Activated T-helper 9 cell treated with anti-CD3 and anti-CD28 coated beads, Interleukin-2, amount 50 U/mL, for 16 hours (primary cell): ENCODE measurements at places on chromosomes 16 and 17.
A peak's percentile ranks its signal among the peaks of the same experiment; 100 is the strongest.

DNA sequence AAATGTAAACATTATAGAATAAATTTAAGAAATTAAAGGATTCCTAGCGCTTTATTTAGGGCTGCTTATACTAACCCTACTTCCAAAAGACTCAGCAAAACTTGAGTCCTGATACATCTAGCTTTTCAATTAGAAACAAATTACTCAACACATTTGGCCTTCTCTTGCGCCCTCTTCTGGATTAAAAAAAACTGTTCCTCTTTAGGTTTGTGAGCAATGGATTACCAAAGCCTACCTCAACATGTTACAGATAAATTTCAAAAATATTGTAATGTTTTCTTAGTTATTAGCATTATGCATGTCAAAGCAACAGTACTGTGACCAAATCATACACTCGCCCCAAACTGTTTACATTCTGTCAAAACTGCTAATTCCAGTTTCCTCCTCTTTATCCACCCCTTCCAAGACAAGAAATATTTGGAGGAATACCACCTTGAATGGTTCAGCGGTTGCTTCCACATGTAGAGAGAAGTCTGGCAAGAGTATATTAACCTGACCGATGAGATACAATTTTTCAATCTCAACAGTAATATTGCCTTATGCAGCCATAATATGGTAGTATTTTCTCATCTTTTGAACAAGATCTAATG lies 2.7 kb downstream of the NUFIP2 start:
- no peak for DNase-seq

- no peak for DNase-seq
These were observed 102.8 kb downstream of the MAF start for GRCh38 chr16:79497606-79498350.

DNA sequence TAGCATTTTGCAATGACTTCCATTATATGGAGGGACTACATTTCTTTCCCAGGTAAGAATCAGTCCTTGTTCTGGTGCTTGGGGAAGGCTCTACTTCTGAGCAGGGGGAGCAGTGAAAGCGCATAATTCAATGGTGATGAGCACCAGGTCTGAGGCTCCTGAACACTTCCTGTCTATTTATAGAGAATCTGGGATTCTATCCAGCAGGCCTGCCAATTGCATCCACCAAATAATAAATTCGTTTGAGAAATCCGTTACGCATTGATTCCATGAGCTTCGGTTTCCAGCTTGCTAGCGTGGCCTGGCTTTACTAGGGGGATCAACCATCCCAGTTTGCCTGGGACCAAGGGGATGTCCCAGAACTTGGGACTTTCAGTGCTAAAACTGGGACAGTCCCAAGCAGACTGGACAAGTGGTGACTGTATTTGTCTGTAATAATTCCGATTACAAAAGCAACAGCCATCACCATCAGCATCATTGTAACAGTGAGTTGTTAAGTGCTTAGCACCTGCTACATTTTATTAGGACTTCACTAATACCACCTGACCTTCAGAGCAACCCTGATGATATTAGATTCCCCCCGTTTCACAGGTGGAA lies 349.9 kb downstream of the MAF start:
- no peak for DNase-seq

DNA sequence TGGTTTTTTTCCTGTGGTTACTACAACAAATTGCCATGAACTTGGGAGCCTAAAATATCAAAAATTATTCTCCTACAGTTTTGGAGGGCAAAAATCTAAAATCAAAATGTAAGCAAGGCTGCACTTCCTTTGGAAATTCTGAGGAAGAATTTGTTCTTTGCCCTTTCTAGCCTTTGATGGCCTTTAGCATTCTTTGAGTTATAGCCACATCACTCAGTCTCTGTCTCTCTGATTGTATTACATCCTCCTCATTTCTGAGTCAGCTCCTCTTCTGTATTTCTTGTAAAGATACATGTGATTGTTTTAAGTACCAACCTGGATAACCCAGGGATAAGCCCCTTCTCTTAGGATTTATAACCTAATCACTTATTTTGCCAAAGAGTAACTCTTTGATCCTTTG lies 282.0 kb downstream of the BCAS3 start:
- no peak for DNase-seq

- no peak for DNase-seq
These were observed 77.7 kb downstream of the HAPSTR1 start for GRCh38 chr16:9169094-9169493.

DNA sequence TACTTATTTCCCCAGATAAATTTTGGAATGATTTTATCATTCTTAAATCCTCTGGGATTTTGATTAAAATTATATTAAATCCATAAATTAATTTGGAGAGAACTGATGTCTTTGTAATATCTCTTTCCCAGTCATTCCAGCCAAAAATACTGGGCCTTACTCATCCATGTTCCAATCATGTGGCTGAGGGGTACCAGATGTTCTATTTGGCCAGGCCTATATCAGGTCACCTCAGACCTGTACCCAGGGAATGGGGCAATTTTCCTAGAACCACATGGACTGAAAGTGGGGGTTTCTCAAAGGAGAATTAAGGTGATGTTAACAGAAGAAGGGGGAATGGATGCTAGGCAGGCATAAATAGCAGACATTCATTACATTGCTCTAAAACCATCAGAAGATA lies 7.5 kb downstream of the SNTB2 start:
- no peak for DNase-seq

- DNase-seq: no peak
These were observed 10.8 kb upstream of the ZNF629 start for GRCh38 chr16:30797670-30798309.

- DNase-seq: no peak
These were observed 10.2 kb downstream of the PDIA2 start for GRCh38 chr16:293043-293775.

DNA sequence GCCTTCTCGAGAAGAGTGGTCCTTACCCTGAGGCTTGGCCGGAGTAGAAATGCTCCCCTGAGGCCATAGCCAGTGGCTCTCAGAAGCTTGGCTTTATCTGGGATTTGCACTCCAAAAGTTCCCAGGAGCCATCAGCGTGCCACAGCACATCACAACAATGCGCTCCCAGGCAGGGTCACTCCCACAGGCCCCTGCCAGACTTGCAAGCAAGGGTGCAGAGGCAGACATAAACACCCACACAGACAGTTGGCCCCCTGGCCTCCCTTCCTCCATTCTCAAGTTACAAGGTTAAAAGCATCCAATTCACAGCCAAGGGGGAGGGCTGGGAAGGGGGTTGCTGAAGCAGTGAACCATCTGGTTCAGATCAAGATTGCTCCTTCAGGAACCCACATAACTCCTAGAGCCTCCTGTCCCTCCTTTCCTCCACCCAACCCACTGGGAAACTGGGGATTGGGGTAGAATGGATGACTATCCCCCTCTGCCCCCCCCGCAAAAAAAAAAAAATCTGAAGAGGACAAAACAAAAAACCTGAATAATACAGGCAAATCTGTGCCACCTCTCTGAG lies 1.8 kb downstream of the ST3GAL2 start:
- no peak for DNase-seq

DNA sequence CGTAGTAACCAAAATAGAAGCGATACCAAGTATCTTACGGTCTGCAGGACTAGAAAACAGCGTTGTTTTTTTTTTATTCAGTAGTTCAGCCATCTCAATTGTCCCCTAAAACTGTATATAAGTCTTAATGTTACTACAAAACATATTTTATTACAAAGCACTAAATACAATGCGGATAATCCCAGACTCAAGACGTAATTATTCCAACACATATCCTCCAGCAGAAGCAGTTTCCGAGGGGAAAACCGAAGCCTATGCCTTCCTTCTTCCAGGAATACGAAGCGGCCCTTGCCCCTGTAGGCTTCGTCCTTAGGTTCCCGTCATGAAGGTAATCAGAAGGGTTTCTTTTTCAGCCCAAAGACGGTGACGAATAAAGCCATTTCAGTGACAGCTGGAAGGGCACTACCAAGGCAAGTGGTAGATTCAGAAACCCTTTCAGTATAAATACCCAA lies 2.3 kb downstream of the TMEM107 start:
- no peak for DNase-seq

- no peak for DNase-seq
These were observed 102.8 kb upstream of the PLCG2 start for GRCh38 chr16:81676066-81676882.

- no peak for DNase-seq
These were observed 3.3 kb downstream of the TOX3 start for GRCh38 chr16:52543654-52544053.

GRCh38 chr16:53219795-53220454 lies 165.1 kb downstream of the CHD9 start:
- no peak for DNase-seq

- no peak for DNase-seq
These were observed 71.0 kb upstream of the ATF7IP2 start for GRCh38 chr16:10314811-10315210.

DNA sequence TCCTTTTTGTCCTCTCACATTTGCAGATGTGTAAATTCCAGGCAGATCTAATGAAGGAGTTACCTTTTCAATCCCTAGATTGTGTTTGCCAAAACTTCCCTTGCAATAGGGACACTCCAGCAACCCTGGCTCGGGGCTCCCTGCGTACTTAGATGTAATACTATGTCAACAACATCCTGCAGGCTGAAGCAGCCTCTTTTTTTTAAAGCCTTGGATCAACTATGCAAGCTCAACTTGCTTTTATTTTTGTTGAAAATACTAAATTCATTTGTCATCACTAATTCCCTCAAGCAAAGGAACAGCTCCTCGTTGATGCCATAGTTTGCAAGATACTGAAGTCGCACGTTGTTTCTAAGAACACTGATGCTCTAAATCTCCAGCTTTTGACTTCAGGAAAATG lies 59.1 kb downstream of the GRIN2A start:
- DNase-seq: no peak

GRCh38 chr17:49494986-49495841 lies at the start of gene NGFR:
TSS of gene NGFR (plus strand) at chr17:49495293. CDS start at chr17:49495418, 125 bp downstream.
- DNase-seq: peak; percentile 39

DNA sequence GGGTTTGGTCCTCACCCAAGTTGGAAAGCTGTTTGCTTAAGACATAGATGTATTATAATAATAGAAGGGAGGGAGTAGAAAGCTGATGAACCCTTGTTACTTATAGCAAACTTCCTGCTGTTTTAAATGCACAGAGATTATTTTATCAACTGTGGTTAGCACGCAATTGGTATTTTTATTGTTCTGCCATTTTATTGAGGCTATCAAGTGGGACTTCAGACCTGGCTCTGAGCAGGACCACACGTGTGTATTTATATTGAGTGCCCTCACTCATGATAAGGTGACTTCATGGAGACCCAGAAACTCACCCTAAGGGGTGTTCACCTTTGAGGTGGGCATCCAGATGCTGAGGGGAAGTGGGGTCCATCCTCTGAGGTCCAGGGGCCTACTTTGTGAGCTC lies 17.0 kb downstream of the KLHL36 start:
- DNase-seq: no peak

GRCh38 chr16:8589057-8589899 lies 1.0 kb downstream of the TMEM114 start:
- DNase-seq: no peak

DNA sequence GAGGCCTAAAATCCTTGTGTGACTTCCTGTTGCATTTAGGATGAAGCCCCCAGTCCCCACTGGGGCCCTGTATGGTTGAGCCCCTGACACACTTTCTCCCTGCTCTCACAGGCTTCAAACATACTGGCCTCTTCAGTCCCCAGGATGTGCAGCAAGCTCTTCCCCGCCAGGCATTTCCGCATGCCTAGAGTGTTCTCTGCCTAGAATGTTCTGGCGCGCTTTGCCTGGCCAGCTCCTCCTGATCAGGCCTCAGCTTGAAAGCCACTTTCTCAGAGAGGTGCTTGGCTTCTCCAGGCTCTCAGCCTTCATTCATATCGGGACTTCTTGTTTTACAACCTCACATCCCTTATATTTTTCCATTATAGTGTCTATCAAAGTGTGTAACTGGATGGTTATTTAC lies 123.7 kb downstream of the SPACA3 start:
- DNase-seq: no peak

DNA sequence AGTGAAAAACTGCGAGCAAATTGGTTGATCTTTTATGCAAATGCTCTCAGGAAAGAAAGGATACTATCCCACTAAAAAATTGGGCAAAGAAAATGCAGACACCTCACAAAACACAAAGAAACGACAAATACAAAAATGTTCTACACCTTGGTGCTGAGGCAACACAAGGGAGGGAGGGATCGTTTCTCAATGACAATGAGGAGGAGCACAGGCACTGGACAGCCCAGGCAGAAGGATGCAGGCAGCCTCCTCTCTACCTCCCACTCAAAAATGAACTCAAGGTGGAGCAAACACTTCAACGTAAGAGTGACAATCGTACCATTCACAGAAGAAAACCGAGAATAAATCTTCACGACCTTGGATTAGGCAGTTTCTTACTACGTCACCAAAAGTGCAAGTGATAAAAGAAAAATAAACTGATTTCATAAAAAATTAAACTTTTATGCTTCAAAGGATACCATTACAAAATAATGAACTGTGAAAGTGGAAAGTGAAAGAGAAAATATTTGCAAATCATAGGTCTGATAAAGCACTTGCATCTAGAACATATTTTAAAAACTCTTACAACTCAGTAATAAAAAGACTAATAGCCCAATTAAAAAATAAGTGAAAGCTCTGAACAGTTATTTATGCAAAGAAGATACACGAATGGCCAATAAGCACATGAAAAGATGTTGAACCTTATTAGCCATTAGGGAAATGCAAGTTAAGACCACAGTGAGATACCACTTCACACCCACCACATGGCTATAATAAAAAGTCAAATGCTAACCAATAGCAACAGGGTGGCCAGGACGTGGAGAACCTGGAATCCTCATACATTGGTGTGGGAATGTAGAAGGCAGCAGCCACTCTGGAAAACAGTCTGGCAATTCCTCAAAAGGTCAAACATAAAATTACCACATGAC lies 80.8 kb upstream of the TRAP1 start:
- no peak for DNase-seq

- DNase-seq: no peak
These were observed 587 bp downstream of the RNF157 start for GRCh38 chr17:76239538-76240274.

DNA sequence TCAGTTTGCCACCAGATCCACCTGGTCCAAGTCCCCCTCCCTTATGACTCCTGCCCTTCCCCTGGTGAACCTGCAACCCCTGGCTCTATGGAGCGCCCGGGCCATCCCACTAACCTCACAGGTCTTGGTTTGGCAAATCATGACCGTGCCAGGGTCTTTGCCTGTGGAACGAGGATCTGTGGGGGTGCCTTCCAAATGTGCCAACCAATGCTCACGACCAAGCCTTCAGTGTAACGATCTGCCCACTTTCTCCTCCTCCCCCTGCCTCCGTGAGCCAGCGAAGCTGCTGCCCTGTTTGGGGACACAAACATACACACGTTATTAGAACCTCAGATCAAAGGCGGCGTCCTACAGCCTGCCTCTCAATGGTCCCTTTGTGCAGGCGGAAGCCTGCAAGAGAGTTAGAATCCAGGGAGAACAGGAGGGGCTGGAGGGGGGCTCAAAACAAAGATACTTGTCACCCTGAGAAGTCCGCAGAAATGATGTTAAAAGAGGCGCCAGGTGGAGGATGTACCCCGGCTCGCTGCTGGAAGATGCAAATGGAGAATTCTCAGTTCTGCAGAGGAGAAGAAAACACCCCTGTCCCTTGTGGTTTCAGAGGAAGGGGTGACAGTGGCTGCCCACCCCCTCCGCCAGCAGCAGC lies 9.0 kb upstream of the NKD1 start:
- no peak for DNase-seq

GRCh38 chr17:7004398-7005253 lies 7.8 kb upstream of the RNASEK start:
- DNase-seq: no peak
